ENCODE measurements at places on chromosomes 4 and X.

GRCh38 chr4:165177725-165178666, 29.4 kb upstream of the KLHL2 start:
- DNase-seq: no peak

- no peak for DNase-seq
Observed at GRCh38 chr4:314296-314903, 9.1 kb upstream of the ZNF732 start.

DNA sequence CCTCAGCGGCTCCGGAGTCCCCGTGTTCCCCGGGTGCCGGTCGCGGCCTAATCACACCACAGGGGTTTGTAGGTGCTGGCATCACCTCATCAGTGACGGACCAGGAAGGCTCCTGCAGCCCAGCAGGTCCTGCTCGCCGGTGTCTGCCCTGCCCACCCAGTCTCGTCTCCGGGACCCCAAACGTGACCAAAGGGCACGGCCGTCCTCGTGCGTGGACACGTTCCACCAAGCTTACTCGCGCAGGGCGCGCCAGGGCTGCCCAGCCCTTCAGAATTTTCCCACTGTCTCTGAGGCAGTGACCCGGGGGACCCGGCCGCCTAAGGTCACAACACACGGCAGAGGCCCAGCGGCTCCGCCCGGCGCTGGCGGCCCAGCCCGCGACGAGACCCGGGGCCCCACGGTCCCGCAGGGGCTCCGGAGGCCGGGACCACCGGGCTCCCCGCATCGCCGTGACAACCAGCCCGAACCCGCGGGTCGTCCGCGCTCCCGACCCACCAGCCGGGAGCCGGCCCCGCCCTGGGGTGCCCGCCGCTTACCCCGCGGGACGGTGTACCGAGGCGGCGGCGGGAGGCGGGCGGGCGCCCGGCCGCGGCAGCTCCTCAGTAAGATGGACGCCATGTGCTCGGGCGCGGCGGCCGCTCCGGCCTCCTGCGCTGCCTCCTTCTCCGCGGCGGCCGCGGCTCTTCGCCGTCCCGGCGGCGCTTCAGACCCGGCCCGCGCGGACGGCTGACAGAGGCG, 454 bp downstream of the LETM1 start:
- no peak for DNase-seq

DNA sequence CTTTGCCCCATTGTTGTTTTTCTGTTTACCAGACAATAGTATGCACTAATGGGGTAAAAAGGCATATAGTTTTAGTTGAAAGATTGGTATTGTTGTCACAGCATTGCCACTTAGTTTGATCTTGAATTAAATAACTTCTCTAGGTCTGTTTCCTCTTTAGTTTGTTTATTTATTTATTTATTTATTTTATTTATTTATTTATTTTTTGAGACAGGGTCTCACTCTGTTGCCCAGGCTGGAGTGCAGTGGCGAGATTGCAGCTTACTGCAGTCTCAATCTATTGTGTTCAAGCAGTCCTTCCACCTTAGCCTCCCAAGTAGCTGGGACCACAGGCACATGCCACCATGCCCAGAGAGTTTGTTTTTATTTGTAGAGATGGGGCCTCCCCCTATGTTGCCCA, 138.6 kb downstream of the KDM6A start:
- DNase-seq: no peak

- no peak for DNase-seq
Observed at GRCh38 chr4:151228189-151229119, 48.5 kb upstream of the PRSS48 start.

DNA sequence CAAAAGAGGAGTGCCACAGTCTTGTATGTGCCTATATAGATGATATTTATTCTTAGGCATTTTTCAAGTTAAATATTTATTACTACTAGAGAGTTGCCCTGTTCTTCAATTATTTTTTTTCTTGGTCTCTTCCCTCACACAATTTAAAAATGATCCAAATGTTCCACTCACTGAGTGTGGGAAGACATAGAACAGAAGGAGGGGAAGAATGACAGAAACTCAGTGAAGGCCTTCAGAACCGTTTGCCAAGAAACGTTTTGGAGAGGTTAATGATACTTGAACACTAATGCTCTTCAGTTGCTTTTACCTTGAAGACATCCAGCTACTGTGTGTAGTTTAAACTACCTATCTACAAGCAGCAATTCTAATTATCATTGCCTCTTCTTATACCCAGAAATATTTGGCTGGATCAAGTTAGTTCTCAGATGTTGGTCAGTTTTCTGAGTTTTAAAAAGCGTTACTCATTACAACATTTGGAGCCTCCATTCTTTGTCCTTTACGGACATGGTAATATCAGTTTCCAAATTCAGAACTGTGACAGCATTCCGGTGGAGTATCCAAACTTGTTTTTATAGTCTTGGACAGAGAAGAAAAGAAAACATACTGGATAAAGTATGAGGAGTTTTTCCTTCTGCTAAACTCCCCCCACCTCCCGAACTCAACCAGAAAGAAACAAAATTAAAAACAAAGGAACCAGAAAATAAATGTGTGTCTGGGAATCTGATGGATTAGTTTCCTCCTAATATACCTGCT, 389.7 kb downstream of the SPRY1 start:
- no peak for DNase-seq

- DNase-seq: no peak
Observed at GRCh38 chr4:65954416-65954815, 284.1 kb upstream of the EPHA5 start.

- DNase-seq: no peak
Observed at GRCh38 chr4:74473155-74473811, 28.3 kb downstream of the AREG start.

DNA sequence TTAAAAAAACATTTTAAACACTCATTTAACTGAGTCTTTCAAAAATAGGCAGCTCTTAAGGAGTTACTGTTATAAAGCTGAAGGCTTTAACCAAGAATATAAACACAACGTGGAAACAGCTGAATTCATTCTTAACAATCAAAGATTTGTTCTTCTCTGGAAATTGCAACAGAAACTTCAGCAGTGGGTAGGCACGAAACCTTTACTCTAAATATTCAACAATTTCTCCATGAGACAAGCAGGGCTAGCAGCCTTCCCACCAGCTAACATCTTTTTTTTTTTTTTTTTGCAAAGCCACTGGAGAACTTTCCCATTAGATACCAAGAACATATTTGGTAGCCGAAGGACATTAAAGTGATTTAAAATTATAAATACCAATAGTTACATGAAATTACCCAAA, 78.2 kb upstream of the PRSS48 start:
- DNase-seq: no peak

DNA sequence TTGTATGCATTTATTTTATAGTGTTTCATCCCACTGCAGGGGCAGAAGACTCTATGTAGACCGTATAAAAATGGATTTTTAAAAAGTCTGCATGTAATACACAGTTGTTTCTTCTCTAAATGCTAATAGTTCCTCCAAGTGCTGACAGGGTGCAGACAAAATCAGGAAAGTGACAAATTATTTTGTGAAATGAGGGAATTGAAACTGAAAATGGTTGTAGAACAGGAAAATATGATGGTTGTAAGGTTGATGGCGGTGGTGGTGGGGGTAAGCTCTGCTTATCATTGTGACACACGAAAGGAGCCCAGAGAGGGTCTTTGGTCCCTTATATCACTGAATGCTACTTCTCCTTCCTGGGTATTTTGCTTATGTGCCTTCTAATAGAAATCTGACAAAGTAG, 4.3 kb downstream of the IL15 start:
- no peak for DNase-seq

DNA sequence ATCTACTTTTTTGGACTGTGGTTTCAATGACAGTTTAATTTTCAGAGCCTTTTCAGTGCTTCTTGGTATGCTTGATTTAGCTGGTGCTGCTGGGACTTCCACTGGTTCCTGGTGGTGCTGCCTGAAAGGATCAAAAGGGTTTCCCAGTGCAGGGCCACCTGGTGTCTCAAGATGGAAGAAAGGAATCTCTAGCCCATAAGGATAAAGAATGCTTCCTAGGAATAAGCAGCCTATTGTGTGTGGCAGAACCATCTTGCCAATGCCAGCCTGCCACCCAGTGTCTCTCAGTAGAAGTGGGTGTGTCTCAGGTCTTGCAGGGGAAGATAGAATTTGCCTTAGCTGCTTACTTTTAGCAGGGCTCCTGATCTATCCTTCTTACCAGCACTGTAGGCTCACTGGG, 15.0 kb upstream of the RAI2 start:
- no peak for DNase-seq

DNA sequence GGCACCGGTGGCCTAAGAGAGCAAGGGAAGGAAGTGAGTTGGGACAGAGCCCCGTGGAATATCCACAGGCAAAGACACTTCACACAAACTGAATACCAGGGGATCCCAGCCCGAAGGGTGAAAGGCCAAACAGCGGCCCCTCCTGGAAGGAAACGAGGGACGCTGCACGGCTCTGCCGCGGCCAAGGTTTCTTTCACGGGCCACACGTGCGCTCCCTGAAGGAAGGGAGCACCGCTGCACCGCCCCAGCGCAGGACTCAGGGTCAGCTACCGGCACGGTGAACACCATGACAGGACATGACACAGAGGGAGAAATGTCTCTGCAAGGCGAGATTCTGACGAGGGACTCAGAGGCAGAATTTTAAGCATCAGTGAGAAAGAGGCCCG, 31.5 kb upstream of the GTPBP6 start:
- DNase-seq: no peak
